ENCODE measurements at places on chromosomes 6 and 20.

DNA sequence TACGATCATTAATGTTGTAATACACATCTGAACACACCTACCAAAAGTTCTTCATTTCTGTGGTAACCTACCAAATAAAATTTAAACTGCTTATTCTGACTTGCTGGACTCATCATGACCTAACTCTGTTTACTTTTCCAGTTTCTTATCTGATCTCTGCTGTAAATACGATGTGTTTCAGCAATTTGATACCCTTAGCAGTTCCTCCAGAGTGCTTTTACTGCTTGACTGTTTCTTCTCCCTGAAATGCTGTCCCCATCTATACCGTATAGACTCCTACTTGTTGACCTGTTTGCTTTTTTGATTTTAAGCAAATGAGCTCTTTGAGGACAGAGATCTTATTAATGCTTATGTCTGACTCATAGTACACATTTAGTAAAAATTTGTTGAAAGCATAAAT lies 119.5 kb downstream of the SCAF8 start:
- DNase-seq, result no peak

- DNase-seq, result no peak
Measured at GRCh38 chr6:101853231-101854085, 459.9 kb downstream of the GRIK2 start.

DNA sequence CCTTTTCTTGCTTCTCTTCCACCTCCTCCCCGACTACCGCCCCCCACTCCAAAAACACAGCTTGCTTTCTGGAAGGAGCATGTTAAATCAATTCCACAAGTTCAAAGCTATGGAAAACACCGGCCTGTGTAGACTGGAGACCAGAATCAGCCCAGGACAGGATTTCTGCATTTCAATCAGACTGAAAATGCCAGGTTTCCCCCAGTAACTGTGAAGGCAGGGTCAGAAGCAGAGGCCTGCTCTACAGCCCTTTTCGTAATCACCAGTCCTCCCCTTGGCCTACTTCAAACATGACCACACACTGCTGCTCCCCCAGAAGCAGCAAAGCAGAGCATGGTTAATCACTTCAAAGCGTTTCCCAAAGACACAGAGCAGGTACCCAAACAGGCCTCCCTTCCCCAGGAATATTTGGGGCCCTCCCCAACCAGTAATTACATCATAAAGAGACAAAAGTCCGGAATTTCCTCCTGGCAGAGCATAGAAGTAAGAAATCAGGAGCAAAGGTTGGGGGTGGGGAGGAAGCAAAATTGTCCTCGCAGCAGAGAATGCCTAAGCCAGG lies 38.4 kb downstream of the ZMYND8 start:
- no peak for DNase-seq

- DNase-seq, result no peak
Measured at GRCh38 chr6:54802775-54803634, 43.6 kb upstream of the FAM83B start.

DNA sequence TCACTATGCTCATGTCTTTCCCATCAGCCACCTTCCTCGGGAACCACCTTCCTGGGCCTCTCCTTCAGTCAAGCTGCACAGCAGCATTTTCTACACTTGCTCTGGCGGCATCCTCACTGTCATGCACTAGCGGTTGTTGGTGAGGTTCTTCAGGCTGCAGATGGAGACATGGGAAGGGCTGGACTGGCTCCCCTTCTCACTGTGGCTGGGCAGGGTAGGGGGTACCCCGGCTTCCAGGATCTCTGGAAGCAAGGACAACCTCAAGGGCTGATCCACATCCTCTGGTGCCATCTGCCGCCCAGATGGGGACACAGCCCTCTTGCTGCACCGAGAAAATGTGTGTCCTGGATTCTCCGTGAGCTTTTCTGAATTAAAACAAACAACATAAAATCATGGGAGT lies 180.1 kb upstream of the RNF24 start:
- no peak for DNase-seq

DNA sequence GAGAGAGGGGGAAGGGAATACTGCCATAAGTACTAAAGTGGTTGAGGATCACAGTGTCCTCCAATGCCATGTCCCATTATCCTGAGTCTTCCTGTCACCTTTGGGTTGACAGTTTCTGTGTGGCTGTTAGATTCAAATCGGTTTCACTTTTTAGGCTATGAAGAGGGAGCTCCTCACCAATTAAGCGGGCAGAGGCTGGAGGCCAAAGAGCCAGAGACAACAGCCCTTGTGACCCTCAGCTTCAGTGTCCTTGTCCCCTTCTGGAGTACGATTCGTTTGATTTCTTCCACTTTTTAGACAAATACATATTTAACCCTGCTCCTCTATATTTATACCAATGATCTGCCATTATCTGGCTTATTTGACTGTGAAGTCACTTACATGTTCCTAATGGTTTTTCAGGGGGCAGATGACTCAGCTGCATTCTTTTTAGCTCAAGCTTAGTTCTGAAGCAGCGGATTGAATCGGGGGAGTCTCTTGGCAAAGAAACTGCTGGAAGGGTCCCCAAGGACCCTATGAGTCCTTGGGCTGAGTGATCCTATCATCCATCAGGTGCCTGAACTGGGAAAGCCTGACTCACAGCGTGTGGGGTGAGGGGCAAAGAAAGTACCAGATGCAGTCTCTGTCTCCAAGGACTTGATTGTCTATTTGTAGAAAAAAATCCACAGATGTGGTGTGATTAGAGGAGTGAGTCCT lies 18.2 kb downstream of the FERMT1 start:
- DNase-seq, result no peak

Measured in activated naive CD4-positive, alpha-beta T cell treated with Interleukin-2 at 50 U/mL for 16 hours (primary cell).